ENCODE measurements at places on chromosomes 2 and 18.

GRCh38 chr2:119078796-119079195, 79.8 kb downstream of the C1QL2 start:
- no peak for DNase-seq

GRCh38 chr18:54203914-54204313, 20.6 kb downstream of the MBD2 start:
- no peak for DNase-seq

DNA sequence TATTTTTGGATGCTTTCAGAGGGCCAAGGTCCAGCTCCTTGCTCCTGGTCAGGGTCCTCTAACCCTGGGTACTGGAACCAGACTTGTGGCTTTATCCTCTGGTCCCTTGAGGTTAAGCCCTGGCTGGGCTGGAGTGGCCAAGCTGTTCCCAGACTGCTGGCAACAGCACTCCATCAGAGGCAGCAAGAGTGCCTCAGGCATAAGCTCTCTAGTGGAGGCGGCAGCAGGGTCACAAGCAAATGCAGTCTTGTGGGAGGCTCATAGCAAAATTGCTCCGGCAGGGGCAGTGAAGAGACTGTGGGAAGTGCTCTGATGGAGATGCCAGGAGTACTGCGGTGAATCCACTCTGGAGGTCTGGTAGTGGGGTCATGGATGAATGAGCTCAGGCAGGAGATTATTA, 128.9 kb upstream of the OTOS start:
- no peak for DNase-seq

- no peak for DNase-seq
Observed at GRCh38 chr2:174292908-174293307, 41.8 kb upstream of the SP9 start.

DNA sequence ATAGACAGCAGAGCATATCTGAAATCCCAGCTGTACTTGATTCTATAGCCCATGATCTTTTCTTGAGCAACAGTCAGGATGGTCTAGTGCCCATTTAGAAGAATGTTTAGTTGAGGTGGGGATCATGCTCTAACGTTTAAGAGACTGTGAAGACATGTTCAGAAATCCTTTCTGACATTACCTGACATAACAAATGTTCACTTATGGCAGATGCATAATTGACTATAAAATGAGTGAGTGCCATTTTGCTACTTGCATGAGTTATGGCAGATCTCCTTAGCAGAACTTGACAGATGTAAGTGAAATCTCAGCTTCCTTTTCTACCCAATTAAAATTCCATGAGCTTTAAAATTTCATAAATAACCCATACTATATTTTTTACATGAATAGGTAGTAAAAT, 209.5 kb upstream of the MMADHC start:
- DNase-seq = no peak
